ENCODE measurements at places on chromosomes 5 and 9.

DNA sequence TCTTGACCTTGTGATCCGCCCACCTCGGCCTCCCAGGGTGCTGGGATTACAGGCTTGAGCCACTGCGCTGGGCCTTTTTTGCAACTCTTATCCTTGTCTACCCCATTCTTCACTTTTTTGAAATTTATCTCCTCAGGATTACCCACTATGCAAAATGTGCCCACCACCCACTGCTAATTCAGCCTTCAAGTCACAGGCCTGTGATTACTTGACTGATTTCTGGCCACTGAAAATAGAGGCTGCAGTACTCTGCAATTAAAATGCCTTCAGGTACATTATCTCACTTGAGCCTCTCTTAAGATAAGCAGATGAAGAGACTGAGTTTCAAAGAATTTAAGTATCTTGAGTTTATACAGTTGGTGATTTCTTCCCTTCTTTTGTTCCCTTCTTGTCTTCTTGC is 112.4 kb upstream of the SPATA31D4 start:
- no peak for DNase-seq

GRCh38 chr5:132228241-132229035 is 785 bp upstream of the P4HA2 start:
- no peak for DNase-seq

GRCh38 chr9:74910036-74910435 is 22.3 kb upstream of the TRPM6 start:
- DNase-seq = no peak

- DNase-seq = no peak
These were observed 4.0 kb downstream of the ST6GALNAC4 start for GRCh38 chr9:127912882-127913281.

GRCh38 chr5:178234750-178235587 is 2.4 kb upstream of the PHYKPL start:
- peak; percentile 60 for DNase-seq

- DNase-seq = no peak
These were observed 2.2 kb downstream of the ADAMTS6 start for GRCh38 chr5:65479527-65479926.

DNA sequence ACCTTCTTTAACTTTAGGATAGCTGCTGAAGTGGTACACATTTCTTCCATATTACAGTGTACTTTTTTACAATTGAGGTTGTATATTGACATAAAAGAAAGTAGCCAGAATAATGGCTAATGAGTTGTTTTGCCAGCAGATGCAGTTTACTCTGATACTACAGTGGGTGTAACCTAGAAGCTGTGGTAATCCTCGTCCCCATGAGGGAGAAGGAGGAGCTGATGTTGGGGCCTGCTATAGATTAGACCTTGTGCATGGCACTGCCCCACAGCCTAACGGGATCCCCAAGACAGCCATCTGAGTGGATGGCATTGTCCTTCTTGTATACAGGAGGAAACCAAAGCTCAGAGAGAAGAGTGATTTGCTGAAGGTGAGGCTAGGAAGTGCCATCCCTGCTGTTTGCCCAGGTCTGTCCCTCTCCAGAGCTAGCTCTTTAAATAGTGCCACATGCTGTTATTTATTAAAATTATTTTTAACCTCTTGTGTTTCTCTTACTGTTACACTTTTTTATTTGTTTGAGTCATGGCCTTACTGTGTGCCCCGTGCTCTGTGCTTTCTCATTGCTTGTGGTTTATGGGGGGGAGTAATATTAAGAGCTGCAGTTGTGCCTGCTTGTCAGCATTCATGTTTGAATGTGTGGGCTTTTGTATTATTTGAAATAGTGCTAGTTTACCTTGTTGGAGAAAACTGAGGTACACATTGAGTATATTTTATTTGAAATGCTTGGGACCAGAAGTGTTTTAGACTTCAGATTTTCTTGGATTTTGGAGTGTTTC is 65.3 kb downstream of the ICE1 start:
- no peak for DNase-seq

- DNase-seq = no peak
These were observed 33.8 kb downstream of the MRPL36 start for GRCh38 chr5:1765880-1766235.
